ENCODE measurements at places on chromosomes 2 and 18.

- DNase-seq = no peak
Observed at GRCh38 chr18:50847192-50847591, 27.4 kb upstream of the MRO start.

DNA sequence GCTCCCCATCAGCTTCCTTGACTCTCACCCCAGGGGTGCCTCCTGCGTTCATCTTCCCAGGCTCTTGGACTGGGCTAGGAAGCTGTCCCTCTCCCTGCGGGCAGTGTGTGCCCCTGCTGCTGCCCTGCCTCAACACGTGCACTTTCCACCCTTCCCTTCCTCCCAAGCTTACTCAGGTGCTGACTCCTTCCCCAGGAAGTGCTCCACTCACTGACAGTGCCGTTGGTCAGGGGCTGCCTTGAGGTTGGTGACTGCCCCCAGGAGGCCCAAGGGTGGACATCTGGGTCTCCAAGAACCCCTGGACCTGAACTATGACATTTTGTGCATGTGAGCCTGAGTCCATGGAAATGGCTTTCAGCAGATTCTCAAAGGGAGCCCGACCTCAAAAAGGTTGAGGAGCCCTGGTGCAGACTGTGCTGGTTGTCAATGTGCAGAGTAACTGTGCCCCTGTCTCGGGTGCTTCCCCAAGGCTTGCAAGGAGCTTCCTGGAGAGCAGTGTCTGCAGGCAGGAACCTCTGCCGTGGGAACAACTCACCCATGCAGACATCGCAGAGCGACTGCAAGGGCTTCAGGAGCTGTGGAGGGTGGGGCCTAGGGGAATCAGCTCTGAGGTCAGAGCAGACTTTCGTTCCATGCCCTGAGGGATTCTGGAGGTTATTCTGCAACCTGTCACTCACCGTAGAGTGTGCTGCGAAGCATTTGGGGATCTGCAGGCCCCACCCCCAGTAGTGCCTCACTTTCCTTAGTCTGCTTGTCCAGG is 116.5 kb upstream of the MCFD2 start:
- DNase-seq = no peak

GRCh38 chr2:216583606-216584005 is 49.6 kb upstream of the IGFBP2 start:
- DNase-seq = no peak

GRCh38 chr2:207481924-207482323 is 47.8 kb upstream of the CREB1 start:
- no peak for DNase-seq

DNA sequence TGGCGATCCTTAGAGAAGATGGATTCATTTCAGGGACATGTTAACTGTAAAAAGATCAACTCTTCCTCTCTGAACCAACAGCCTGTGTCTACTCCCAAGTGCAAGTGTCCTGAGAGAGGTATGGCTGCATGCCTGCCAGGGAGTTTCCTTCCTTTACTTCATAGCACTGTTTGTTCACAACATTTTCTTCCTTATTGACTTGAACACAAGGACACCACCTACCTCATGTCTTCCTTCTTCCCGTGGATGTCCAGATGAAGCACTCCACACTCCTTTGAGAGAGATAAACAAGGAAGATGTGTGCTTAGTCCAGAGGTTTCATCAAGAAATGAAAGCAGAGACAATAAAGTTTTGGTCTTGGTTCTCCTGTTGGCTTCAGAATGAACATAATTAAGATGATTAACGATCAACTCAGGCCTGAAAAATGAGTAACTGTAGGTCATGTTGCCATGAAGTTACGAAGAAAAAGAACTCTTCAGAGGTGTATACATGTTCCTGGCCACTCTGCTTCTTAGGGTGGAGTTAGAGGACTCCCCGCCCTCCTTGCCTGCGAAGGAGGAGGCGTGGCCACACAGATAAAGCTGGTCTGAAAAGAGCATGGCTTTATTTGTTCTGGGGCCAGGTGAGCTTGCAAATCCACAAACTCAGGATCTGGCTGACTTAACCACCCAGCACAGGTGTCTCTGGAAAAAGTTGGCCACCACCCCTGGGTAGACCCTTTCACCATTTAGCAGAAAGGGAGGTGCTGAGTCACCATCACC is 155.0 kb upstream of the KCTD1 start:
- DNase-seq = no peak

GRCh38 chr2:62372824-62373223 is 133.2 kb downstream of the TMEM17 start:
- DNase-seq = no peak

GRCh38 chr2:43268066-43268953 is 41.9 kb upstream of the ZFP36L2 start:
- DNase-seq = no peak

DNA sequence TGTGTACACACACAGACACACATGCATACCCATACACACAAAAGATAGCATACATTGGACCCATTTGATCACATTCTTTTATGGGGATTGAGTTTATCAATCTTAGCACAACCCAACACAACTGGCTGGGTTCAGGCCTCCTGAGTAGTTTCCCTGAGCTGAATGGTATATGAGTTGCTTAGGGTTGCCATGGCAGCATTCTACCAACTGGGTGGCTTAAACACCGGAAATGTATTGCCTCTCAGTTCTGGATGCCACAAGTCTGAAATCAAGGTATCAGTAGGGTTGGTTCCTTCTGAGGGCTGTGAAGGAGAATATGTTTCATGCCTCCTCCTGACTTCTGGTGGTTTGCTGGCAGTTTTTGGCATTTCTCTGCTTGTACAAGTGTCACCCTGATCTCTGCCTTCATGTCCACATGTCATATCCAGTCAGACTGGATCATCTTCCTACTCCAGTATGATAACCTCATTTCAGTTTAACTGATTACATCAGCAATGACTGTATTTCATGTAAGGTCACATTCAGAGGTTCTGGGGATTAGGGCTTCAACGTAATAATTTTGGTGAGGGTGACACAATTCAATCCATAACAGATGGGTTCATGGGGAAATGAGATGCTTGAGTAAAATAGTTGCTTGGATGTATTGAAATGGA is 212.7 kb downstream of the KCNE4 start:
- DNase-seq = no peak

DNA sequence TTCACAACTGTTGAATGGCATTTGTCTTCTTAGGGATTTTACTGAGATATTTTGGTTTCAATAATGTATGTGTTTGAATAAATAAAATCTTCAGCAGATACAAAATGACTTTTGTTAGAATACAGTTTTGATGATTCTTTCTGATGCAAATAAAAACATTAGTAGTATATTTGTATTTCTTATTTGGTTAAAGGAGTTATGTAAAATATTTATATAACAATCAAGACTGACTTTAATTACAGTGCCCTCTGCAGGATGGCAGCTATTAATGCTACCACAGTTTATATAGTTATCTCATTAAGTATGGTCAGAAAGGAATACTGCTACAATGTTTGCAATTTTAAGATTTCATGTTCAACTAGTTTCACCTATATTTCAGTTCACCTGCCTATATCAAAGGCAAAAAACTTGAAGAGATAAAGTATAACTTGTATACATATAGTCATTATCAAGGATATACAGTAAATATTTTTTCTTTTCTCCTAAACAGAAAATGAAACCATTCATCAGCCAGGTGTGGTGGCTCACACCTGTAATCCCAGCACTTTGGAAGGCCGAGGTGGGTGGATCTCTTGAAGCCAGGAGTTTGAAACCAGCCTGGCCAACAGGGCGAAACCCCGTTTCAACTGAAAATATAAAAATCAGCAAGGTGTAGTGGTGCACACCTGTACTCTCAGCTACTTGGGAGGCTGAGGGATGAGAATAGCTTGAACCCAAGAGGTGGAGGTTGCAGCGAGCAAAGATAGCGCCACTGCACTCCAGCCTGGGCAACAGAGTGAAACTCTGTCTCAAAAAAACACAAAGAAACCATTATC is 19.8 kb downstream of the ARL5A start:
- DNase-seq = peak; percentile 8

- no peak for DNase-seq
Observed at GRCh38 chr18:60838677-60839076, 466.1 kb upstream of the MC4R start.

DNA sequence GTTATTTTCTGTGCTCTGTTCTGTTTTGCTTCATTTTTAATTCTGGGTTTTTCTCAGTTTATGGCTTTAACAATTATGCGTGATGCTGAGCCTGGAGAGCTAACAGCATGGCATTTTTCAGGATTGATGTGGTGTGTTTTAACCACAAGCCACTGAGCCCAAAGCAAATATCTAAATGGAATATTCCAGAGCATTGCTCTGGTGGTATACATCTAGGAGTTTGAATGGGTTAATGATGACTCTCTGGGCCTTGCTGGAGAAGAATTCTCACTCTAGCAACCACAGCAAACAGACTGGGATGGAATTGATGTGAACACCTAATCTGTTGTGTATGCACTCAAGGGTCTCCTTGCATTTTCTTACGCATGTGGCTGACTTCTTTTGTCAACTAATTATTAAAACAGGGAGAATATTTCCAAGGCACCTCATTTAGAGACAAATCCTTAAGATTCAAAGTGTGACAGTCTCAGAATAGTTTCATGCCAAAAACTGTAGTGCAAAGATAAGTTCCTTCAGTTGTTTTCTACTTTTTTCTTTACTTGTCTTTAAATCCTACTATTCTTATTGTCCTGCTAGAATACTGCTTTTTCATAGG is 164.0 kb downstream of the DTNA start:
- DNase-seq = no peak

DNA sequence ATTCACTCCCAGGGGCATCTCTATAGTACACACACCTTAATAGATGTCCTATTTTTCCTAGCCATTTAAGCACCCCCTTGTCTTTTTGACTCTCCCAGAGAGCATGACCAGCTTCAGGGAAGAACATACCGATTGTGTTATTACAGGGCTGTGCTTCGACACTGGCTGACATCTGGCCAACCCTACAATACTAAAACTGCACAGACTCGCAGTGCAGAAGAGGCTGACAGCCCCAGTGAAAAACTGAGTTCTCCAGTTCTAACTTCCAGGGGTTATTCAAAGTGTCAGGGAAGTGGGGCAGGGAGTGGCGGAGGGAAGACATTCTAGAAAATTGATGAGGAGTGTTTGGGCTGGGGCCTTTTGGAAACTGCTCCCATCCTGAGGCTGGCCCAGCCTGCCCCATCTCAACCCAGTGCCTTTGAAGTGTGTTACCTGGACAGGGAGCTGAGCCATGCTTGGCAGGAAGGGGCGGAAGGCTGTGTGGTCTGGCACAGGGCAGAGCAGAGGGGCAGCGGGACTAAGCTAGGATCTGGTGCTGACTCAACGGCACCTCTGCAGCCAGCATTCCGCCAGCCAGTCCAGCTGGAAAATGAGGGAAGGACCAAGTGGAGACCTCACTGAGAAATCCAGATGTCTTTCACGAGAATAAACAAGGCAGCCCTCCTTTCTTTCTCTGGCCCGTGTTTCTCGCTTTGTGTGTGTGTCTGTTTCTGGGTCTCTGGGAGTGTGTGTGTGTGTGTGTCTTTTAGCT is 15.4 kb upstream of the IGFBP5 start:
- no peak for DNase-seq
